Osteocyte (in vitro differentiated cells): ENCODE measurements at places on chromosomes 4 and X. TPM values are rescaled to one million over a fixed set of nuclear protein-coding genes. Genes with fewer than 3 reads are reported as not detected.

DNA sequence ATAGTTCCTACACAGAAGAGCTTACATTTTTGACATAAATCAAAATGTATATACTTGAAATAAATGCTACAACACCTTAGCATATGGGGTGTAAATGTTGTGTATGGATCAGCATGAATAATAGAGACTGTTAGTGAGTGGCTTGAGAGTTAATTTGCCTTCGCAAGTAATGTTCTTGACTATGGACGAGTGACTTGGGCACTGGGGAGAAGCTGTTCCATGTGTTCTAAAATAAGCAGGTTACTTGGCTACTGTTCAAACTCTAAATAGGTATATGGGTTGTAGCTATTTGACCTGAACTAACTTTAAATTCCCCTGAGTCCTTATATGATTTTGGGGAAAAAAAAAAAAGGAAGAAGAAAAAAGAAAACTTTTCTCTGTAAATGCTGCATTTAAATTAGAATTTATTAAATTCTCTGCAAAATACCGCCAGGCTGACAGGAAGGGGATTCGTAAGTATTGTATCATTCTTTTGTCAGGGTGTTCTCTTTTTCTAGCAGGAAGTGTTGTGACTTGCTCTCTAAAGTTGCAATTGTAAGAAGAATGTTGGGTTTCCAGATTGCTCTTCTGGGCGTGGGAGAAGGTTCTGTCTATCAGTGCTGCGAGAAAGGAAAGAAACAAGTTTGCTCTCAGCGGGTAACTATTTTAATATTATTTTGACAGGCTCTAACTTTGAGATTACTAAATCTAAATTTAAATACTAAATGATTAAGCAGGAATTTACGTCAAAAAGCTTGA lies 32.2 kb downstream of the PLS3 start:
- peak overlapping the region; percentile 69 for H3K4me3 ChIP-seq
- peaks cover 84% of the 10 kb centered on the region for H3K4me1 ChIP-seq
- no peaks in the 10 kb centered on the region for H3K27me3 ChIP-seq
- no peak for DNase-seq
- H3K27ac ChIP-seq = peak overlapping the region; percentile 88
- H3K36me3 ChIP-seq = peaks cover 24% of the 10 kb centered on the region

NXF2B gene
- not detected in 2 replicates for total RNA-seq

GRCh38 chr4:2798399-2799223 lies 5.7 kb downstream of the SH3BP2 start:
- H3K27me3 ChIP-seq = no peaks in the 10 kb centered on the region
- peaks cover 85% of the 10 kb centered on the region for H3K4me1 ChIP-seq
- H3K27ac ChIP-seq = peak overlapping the region; percentile 94
- peak overlapping the region; percentile 48 for H3K4me3 ChIP-seq

GRCh38 chr4:186039697-186040096 lies 29.3 kb upstream of the TLR3 start:
- H3K4me1 ChIP-seq = no peaks in the 10 kb centered on the region
- DNase-seq = no peak
- peaks cover 13% of the 10 kb centered on the region for H3K27me3 ChIP-seq
- no peak overlapping the region for H3K27ac ChIP-seq

- H3K4me3 ChIP-seq = no peak overlapping the region
- H3K27me3 ChIP-seq = no peaks in the 10 kb centered on the region
- peaks cover 19% of the 10 kb centered on the region for H3K4me1 ChIP-seq
Measured at GRCh38 chrX:54633641-54634040, 103.6 kb downstream of the GNL3L start.

DDX60 gene
- total RNA-seq = 15.7 and 16.6 TPM in 2 replicates

SNCA gene
- 7.9 and 8.8 TPM in 2 replicates for total RNA-seq

- peaks cover 14% of the 10 kb centered on the region for H3K4me1 ChIP-seq
- no peaks in the 10 kb centered on the region for H3K27me3 ChIP-seq
Measured at GRCh38 chr4:123354701-123355100, 41.9 kb upstream of the SPRY1 start.

GRCh38 chr4:13590766-13591165 lies 36.8 kb downstream of the BOD1L1 start:
- DNase-seq = no peak
- H3K27ac ChIP-seq = no peak overlapping the region
- no peaks in the 10 kb centered on the region for H3K27me3 ChIP-seq
- peaks cover 48% of the 10 kb centered on the region for H3K36me3 ChIP-seq
- no peaks in the 10 kb centered on the region for H3K4me1 ChIP-seq

TMPRSS11F gene
- not detected in 2 replicates for total RNA-seq

DNA sequence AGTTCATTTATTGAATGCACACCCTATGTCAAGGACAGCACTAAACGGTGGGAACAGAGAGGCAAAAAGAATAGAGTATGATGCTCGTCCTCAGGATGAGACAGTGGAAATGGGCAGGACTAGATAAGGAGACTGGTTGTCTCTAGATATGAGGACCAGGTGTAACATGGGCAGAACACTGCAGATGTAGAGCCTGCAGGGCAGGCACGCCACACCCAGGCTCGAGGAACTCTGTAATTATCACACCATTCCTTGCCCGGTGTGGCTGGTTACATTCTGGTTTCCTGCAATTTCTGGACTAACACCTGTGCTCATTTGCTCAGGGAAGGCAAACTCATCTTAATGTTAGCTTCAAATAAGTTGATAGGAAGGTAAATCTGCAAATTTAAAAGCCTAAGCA lies 334.4 kb downstream of the DHX15 start:
- H3K27ac ChIP-seq = no peak overlapping the region
- peaks cover 7% of the 10 kb centered on the region for H3K27me3 ChIP-seq
- H3K4me1 ChIP-seq = peaks cover 28% of the 10 kb centered on the region
- DNase-seq = no peak
- no peak overlapping the region for H3K4me3 ChIP-seq

- no peak for DNase-seq
- H3K27ac ChIP-seq = no peak overlapping the region
- H3K27me3 ChIP-seq = no peaks in the 10 kb centered on the region
- no peaks in the 10 kb centered on the region for H3K36me3 ChIP-seq
Measured at GRCh38 chrX:72107841-72108595, 23.7 kb downstream of the RTL5 start.

CLDN34 gene
- total RNA-seq = 0.59 TPM in 1 of 2 replicates, not detected in the other

ZRSR2 gene
- 14.0 and 16.3 TPM in 2 replicates for total RNA-seq

DNA sequence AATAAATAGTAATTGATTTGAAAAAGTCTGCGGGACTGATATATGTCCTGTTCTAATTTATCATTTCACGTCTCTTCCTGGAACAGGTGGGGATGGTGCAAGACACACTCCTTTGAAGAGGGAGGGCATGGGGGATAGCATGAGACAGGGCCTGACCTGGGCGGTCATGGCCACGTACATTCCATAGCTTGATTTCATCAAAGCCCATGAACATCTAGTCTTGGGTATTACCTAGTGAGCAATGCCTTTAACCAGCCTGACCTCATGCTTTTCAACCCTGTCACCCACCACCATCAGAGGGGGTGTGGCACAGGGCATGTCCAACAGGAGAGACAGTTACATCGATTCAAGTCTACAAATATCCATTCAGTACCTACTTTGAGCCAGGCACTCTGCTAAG lies 52.3 kb upstream of the HOPX start:
- no peak overlapping the region for H3K27ac ChIP-seq
- H3K27me3 ChIP-seq = peaks cover 10% of the 10 kb centered on the region
- H3K36me3 ChIP-seq = no peaks in the 10 kb centered on the region

- H3K4me3 ChIP-seq = no peak overlapping the region
- peaks cover 12% of the 10 kb centered on the region for H3K27me3 ChIP-seq
- no peak for DNase-seq
- no peaks in the 10 kb centered on the region for H3K4me1 ChIP-seq
Measured at GRCh38 chr4:160592258-160592657, 1489.4 kb downstream of the RAPGEF2 start.

DNA sequence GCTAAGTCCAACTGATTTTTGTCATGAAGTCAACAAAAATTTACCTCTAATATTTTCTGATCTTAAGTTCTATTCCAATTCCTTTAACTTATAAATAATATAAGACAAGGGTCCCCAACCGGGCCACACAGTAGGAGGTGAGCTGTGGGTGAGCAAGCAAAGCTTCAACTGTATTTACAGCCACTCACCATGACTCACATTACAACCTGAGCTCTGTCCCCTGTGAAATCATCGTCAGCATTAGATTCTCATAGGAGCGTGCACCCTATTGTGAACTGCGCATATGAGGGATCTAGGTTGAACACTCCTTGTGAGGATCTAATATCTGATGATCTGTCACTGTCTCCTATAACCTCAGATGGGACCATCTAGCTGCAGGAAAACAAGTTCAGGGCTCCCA lies 227.4 kb downstream of the MAPK10 start:
- no peaks in the 10 kb centered on the region for H3K4me1 ChIP-seq
- no peak overlapping the region for H3K4me3 ChIP-seq
- H3K27me3 ChIP-seq = no peaks in the 10 kb centered on the region
- H3K36me3 ChIP-seq = no peaks in the 10 kb centered on the region

UGT8 gene
- not detected in 2 replicates for total RNA-seq

SYNPO2 gene
- total RNA-seq = 3.2 and 4.1 TPM in 2 replicates

GRCh38 chr4:151715881-151716280 lies 44.9 kb downstream of the GATB start:
- no peak for DNase-seq
- H3K27me3 ChIP-seq = no peaks in the 10 kb centered on the region
- H3K27ac ChIP-seq = no peak overlapping the region
- H3K4me1 ChIP-seq = no peaks in the 10 kb centered on the region

- no peak overlapping the region for H3K4me3 ChIP-seq
- H3K27me3 ChIP-seq = peaks cover 30% of the 10 kb centered on the region
- H3K4me1 ChIP-seq = peaks cover 9% of the 10 kb centered on the region
- no peak for DNase-seq
- H3K27ac ChIP-seq = no peak overlapping the region
Measured at GRCh38 chr4:73021634-73022033, 47.9 kb downstream of the COX18 start.

DNA sequence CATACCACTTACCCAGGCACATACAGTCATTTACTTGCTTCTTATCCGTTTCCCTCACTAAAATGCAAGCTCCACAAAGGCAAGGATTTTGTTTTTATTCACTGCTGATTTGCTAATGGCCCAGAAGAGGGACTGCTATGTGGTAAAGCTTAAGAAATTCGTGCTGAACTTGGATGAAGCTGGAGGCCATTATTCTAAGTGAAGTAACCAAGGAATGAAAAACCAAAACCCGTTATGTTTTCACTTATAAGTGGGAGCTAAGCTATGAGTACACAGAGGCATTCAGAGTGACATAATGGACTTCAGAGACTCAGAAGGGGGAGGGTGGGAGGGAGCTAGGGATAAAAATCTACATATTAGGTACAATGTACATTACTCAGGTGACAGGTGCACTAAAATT lies 47.2 kb downstream of the RAB33B start:
- no peak overlapping the region for H3K4me3 ChIP-seq
- H3K27ac ChIP-seq = no peak overlapping the region
- DNase-seq = no peak

DNA sequence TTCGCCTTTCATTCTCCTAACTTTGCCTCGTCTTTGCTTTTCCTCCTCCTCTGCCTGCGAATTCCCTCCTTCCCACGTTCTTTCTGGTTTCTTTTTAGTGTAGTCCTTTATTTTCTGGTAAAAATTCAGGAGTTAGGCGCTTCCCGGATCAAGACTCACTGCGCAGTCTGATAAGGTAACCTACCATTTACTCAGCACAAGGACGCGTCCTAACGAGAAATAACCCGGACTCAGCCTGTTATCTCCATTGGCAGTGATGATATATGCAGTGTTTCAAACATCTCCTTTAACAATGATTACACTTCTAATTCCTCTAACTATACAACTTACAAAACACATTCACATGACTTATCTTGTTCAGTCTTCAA lies 357 bp upstream of the ETNPPL start:
- no peak overlapping the region for H3K27ac ChIP-seq
- DNase-seq = no peak
- H3K4me1 ChIP-seq = peaks cover 10% of the 10 kb centered on the region
- H3K27me3 ChIP-seq = peaks cover 45% of the 10 kb centered on the region

DNA sequence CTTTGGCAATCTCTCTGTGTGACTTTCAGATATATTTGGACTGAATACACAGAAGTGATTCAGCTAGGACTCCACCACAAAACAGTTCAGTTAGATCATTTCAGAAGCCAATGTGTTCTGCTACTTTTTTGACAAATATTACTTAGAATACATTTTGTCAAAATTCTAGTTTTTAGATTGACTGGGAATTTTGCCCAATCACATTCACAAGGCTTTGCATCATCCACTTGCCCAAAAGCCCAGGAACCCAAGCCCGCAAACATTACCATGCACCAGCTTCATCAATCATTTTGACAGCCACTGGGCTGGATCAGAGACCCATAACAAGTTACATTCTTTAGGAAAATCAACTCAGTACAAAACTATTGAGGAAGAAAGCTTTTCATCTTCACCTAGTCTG lies 256.6 kb upstream of the NDST3 start:
- H3K27ac ChIP-seq = no peak overlapping the region
- no peak for DNase-seq
- no peaks in the 10 kb centered on the region for H3K27me3 ChIP-seq

- H3K36me3 ChIP-seq = no peaks in the 10 kb centered on the region
- no peak for DNase-seq
- H3K4me3 ChIP-seq = no peak overlapping the region
Measured at GRCh38 chrX:155745792-155746191, 133.0 kb upstream of the TMLHE start.

DNA sequence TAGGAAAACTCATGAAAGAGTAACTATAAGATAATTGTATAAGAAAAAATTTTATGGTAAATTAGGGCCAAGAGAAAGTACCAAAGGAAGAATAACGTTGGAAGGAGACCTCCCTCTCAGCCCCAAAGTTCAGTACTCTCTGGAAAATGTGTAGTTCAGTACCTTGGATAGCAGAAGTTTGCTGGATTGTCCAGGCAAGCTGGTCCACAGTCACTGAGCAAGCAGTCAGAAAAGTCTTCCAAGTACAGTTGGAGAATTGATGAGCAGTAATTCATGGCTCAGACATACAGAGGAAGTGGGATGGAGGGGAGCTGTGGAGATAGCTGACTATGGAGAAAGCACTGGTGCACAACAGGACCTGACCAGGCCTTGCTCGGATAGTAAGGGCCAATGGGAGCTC lies 598.2 kb upstream of the NDST4 start:
- H3K4me1 ChIP-seq = no peaks in the 10 kb centered on the region
- H3K4me3 ChIP-seq = no peak overlapping the region
- H3K36me3 ChIP-seq = no peaks in the 10 kb centered on the region
- no peak for DNase-seq
- no peak overlapping the region for H3K27ac ChIP-seq
- H3K27me3 ChIP-seq = peaks cover 3% of the 10 kb centered on the region

DNA sequence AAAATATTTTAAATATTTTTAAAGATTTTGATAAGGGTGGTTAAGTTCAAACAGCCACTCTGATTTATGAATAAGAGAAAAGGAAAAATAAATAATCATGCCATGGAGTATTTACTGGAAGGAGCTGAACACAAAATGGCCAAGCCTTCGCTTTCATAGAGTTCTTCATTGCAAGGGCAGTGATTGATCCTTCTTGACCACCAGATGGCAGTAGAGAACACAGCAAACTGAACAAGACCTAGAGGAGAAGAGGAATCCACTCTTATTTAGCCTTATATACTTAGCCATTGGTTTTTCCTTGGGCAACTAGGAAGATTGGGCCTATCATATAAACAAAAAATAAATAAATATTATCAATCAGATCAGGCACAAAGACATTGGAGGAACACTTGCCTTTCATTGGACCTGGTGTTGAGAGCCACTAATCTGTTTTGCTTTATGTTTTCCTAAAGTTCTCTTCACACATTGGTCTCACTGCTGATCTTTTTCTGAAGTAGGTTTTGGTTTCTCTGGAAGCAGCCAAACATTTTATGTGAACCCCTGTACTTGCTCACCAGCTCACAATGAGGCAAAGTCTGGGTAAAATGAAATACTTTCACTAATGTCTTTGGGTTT lies 58.1 kb upstream of the PARM1 start:
- no peak overlapping the region for H3K27ac ChIP-seq
- H3K27me3 ChIP-seq = peaks cover 43% of the 10 kb centered on the region
- no peak overlapping the region for H3K4me3 ChIP-seq

- no peak overlapping the region for H3K27ac ChIP-seq
- peaks cover 53% of the 10 kb centered on the region for H3K36me3 ChIP-seq
- H3K27me3 ChIP-seq = no peaks in the 10 kb centered on the region
- peaks cover 6% of the 10 kb centered on the region for H3K4me1 ChIP-seq
- no peak for DNase-seq
Measured at GRCh38 chr4:38914854-38915253, 47.2 kb downstream of the FAM114A1 start.

OCRL gene
- total RNA-seq = 49.8 and 52.8 TPM in 2 replicates
